T-cell (primary cell): ENCODE measurements at places on chromosomes 6 and 20.

- no peak for DNase-seq
Measured at GRCh38 chr6:110823146-110823545, 7.9 kb upstream of the CDK19 start.

GRCh38 chr20:1150218-1150617 lies 31.8 kb downstream of the PSMF1 start:
- DNase-seq = no peak

DNA sequence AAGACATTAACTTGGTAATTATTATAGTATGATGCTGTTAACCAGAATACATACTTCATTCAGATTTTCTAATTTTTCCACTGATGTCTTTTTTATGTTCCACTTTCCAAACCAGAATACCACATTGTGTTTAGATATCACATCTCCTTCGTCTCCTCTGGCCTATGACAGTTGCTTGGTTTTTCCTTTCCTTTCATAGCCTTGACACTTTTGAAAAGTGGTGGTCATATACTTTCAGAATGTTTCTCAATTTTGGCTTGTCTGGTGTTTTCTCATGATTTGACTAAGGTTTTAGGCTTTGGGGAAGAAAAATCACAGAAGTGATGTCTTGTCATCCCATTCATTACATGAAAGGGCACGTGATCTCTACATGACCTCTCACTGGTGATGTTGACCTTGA lies 24.3 kb upstream of the RIMS4 start:
- no peak for DNase-seq

DNA sequence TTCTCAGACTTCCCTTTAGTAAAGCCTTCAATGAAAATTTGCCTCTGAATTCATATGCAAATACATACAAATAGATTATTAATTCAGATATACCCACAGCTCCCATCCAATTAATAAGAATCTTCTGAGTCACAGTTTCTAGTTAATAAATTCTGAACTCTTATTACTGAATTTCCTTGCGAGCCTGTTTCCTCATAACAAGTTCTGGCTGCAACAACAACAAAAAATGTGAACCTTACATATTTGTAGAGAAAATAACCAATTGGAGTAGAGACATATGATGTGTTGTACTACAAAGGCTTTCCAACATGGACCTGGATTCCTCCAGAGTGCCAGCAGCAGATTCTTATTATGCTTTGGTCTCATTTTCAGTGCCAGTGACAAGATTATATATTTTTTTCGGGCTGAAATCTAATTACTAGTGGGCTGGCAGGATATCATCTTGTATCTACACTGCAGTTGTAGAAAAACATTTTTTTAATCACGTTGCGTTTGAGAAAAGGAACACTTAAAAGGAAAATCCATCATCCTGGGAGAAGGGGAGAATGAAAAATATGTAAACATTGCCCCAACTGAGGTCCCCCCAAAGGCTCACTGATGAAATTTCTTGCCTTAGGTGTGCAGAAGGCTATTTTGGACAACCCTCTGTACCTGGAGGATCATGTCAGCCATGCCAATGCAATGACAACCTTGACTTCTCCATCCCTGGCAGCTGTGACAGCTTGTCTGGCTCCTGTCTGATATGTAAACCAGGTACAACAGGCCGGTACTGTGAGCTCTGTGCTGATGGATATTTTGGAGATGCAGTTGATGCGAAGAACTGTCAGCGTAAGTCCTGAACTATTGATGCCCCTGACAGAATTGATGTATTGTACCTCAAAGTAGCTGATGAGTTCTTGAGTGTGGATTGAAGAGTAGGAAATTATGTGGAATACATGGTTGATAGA lies 404.6 kb downstream of the LAMA2 start:
- DNase-seq = no peak

DNA sequence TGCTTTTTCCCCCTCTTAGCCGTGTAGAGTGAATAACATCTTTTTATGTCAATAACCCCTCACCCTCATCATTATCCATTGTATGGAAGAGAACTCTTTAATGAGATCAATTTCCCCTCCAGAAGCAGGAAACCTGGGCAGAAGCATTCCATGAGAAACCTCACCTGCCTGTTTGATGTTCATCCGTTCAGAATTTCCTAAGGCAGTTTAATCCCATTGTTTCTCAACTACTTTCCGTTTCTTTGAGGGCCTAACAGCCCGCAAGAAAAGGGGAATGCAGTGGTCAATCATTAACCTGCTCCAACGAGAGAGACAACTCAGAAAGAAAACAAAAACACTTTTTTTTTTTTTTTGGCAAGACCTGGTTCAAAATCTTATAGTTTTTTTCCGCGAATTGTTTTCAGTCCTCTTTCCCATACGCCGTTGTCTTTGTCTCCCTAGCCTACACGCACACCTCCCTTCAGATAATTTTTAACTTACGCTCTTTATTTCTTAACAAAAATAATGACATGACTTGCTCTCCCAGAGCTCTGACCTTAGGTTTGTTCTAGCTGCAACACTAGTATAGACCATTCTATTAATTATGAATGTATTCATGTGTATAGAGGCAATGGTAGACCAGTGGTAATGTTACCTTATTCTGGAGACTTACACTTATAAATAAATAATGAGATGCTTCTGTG lies 25.6 kb upstream of the ID4 start:
- no peak for DNase-seq

- DNase-seq = no peak
Measured at GRCh38 chr20:62019144-62019805, 46.4 kb downstream of the TAF4 start.

DNA sequence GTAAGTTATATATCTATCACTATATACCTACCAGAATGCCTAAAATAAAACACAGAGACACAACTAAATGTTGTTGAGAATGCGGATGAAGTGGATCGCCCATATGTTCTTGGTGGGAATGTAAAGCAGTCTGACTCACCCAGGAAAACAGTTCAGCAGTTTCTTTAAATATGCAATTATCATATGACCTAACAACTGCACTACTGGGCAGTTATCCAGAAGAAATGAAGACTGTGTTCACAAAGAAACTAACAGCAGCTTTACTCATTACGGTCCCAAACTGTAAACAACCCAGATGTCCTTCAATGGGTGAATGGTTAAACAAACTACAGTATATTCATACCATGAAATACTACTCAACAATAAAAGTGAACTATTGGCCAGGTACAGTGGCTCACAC lies 14.3 kb upstream of the ZC3H12D start:
- DNase-seq = no peak

DNA sequence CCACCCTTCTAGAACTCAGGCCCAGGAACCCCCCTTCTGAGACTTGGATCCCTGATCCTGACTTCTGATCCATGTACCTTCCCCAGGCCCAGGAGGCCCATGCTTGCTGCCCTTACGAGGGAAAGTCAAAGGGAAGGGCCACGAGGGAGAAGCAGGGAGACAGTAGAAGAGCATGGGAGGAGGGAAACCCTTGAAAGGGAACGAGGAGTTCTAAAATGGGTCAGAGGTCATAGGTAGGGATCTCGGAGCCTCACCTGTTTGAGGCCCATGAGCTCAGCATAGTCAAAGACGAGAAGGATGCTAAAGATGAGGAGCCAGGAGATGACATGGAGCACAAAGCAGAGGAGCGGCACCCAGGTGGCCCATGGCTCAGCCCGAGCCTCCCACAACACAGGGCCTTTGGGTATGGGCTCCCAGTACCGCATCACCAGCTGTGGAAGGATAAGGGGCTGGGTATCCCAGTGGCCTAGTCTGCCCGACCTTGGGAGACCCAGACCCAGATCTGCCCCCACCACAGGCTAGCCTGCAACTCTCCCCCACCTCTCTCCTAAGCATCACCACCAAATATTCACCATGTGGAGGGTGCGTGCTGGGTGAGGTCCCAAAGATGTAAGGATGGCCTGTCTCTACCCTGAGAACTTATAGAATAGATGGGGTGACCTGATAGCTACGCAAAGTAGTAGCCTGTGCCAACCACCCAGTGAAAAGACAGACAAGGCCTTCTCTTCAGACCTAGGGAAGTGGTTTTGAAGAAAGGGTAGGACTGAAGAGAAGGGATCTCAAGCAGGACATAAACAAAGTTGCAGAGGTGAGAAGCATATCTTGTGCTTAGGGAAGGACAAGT lies 1.5 kb downstream of the NRM start:
- DNase-seq = no peak

- no peak for DNase-seq
Measured at GRCh38 chr6:168605964-168606363, 165.0 kb downstream of the SMOC2 start.

DNA sequence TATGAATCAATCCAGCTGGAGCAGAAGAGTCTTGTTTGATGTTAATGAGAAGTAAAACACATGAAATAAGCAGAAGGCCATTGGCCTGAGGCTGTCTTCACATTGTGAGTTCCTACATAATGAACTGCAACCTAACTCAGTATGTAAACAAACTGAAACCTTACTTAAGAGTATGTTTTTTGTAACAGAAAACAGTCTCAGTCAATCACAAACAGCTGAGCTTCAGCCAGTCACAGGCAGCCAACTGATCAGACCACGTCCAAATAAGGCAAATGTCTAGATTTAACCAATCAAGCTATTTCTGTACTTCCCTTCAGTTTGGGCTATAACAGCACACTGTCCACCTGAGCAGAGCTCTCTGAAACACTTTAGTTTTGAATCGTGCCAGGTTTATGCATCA lies 234.7 kb downstream of the TRDN start:
- DNase-seq = no peak

DNA sequence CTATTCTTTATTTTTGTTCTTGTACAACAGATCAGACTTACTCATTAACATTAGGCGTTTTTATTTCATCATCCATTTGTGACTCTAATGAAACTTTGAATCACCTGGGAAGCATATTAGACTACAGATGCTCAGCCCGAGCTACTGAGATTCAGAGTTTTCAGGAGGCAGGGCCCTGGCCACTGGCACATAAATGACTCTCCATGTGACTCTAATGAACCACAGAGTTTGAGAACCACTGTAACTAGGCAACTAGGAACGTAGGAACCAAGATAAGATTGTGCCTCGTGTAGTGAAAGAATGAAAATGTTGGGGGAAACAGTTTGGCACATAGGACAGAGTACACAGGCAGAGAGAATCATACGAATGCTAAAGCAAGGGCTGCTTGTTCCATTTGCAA lies 405.9 kb upstream of the BTBD3 start:
- DNase-seq = no peak

- no peak for DNase-seq
Measured at GRCh38 chr6:124879110-124879991, 82.9 kb upstream of the RNF217 start.

GRCh38 chr20:59664421-59664941 lies 60.1 kb downstream of the PHACTR3 start:
- no peak for DNase-seq

- peak; percentile 84 for DNase-seq
Measured at GRCh38 chr6:41936073-41936837, 5.4 kb downstream of the CCND3 start.

DNA sequence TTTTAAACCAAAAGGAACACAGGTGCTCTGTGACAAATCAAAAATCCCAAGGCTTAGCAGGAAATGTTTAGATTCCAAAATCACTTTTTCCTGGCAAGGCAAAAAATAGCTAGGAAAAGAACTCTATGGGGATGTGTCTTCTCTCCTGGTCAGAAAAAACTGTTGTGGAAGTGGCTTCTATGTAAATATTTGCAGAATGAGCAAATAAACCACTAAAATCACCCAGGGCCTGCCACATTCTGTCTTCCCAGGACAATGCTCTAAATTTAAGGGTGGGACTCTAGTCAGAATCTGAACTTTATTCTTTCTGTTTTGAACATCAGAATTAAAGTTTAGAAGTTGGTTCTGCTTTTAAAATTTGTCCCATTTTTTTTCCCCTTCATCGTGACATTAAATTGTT lies 29.3 kb downstream of the GCM1 start:
- DNase-seq = no peak
